ENCODE measurements at places on chromosomes 6 and 20.

GRCh38 chr6:119586250-119586882, 236.8 kb upstream of the MAN1A1 start:
- no peak overlapping the region for H3K4me3 ChIP-seq
- H3K27ac ChIP-seq, result no peak overlapping the region
- peaks cover 8% of the 10 kb centered on the region for H3K4me1 ChIP-seq
- no peak for DNase-seq
- no peaks in the 10 kb centered on the region for H3K36me3 ChIP-seq

- DNase-seq, result peak; percentile 58
- peak overlapping the region; percentile 77 for H3K27ac ChIP-seq
- H3K4me1 ChIP-seq, result peaks cover 33% of the 10 kb centered on the region
- peaks cover 10% of the 10 kb centered on the region for H3K36me3 ChIP-seq
- H3K4me3 ChIP-seq, result peak overlapping the region; percentile 16
- no peaks in the 10 kb centered on the region for H3K27me3 ChIP-seq
Observed at GRCh38 chr20:10415013-10415650, 18.9 kb downstream of the MKKS start.

DNA sequence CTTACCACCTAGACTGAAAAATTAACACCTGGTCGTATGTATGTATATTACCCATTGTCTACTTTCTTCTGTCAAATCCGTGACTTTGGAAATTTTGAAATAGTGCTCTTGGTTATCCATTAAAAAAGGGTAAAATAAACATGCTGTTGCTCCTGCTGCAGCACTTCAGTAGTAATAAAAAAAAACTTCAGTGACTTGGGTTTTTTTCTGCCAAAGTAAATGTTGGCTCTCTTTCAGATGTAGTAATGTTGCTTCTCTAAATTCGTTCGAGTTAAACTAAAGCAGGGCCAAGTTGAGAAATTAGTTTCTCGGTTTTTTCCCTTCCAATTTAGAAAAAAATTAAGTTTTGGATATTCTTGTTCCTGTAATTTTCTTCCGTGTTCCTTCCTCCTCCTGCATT, 34.2 kb downstream of the JARID2 start:
- peak; percentile 30 for DNase-seq
- peaks cover 36% of the 10 kb centered on the region for H3K4me1 ChIP-seq
- no peak overlapping the region for H3K27ac ChIP-seq
- H3K4me3 ChIP-seq, result no peak overlapping the region
- no peaks in the 10 kb centered on the region for H3K27me3 ChIP-seq
- peaks cover 13% of the 10 kb centered on the region for H3K36me3 ChIP-seq

DNA sequence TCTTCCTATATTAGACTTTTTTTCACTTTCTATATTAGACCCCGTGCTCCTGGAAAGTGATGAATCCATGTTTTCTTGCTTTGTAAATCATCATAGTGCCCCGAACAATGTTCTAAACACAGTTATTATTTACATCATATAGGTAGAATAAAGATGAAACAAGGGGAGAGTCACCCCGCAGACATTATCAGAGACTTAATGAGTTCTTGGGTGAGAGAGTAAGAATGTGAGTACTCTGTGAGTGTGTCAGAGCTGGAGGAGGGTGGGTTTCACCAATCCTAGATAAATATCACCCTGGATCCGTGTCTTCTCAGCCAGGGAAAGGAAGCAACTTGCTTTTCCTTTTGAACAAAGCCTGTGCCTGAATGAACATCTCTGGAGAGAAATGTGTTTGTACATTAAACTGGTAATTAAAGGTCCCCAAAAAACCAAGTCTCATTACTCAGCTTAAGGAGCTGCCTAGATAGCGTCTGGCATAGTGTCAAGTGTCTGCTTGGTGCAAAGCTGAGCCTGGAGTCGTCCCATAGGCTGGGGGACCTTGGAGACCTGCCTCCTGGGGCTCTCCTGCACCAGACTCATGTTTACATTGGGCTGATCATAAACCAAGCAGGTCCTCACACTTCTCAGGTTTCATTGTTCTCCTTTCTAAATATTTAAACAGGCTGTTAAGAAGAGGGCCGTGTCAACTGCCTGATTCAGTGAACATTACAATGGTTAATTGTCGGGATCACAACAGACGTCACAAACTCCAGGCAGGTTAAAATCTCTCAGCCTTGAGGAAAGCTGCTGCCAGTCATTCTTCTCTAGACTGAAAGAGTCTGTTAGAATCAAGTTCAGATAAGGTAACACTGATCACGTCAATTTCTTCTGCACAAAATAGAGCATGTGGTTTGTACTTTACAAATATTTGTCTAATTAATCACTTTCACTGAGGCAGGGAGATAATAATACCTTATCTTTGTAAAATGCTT, 179.7 kb upstream of the MYLIP start:
- no peaks in the 10 kb centered on the region for H3K36me3 ChIP-seq
- H3K4me3 ChIP-seq, result no peak overlapping the region
- peak; percentile 29 for DNase-seq
- no peak overlapping the region for H3K27ac ChIP-seq
- no peaks in the 10 kb centered on the region for H3K27me3 ChIP-seq
- H3K4me1 ChIP-seq, result no peaks in the 10 kb centered on the region

GRCh38 chr6:121578216-121578615, 142.8 kb downstream of the GJA1 start:
- H3K27ac ChIP-seq, result no peak overlapping the region
- H3K4me1 ChIP-seq, result peaks cover 10% of the 10 kb centered on the region
- H3K36me3 ChIP-seq, result no peaks in the 10 kb centered on the region
- no peaks in the 10 kb centered on the region for H3K27me3 ChIP-seq
- H3K4me3 ChIP-seq, result no peak overlapping the region
- DNase-seq, result no peak

GRCh38 chr6:72182337-72183246, 296.2 kb downstream of the RIMS1 start:
- H3K27ac ChIP-seq, result no peak overlapping the region
- H3K4me1 ChIP-seq, result peaks cover 5% of the 10 kb centered on the region
- H3K36me3 ChIP-seq, result no peaks in the 10 kb centered on the region
- DNase-seq, result no peak

DNA sequence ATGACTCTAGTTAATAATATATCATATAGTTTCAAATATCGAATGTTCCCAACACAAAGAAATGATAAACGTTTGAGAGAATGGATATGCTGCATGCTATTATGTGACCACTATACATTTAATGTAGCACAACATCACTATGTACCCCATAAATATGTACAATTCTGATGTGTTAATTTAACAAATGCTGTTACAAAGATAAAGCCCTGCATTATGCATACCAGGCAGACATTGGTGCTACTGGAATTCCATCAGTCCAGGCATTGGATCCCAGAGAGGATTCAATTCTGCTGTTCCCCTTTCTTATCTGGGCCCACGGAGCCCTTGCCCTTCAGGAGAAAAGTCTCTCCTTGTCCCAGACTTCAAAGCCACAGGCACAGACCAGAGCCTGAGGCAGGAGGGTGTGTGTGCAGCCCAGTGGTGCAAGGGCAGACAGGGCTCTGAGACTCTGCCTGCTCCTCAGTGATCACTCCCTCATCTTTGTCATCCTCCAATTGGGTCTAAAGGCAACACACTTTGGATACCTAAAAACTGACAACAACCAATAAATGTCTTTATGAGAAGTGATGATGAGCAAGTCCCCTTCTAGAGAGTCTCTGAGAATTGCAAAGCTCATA, 45.2 kb downstream of the PSMG4 start:
- no peaks in the 10 kb centered on the region for H3K36me3 ChIP-seq
- H3K4me3 ChIP-seq, result no peak overlapping the region
- no peaks in the 10 kb centered on the region for H3K4me1 ChIP-seq
- no peak for DNase-seq
- no peak overlapping the region for H3K27ac ChIP-seq
- no peaks in the 10 kb centered on the region for H3K27me3 ChIP-seq

DNA sequence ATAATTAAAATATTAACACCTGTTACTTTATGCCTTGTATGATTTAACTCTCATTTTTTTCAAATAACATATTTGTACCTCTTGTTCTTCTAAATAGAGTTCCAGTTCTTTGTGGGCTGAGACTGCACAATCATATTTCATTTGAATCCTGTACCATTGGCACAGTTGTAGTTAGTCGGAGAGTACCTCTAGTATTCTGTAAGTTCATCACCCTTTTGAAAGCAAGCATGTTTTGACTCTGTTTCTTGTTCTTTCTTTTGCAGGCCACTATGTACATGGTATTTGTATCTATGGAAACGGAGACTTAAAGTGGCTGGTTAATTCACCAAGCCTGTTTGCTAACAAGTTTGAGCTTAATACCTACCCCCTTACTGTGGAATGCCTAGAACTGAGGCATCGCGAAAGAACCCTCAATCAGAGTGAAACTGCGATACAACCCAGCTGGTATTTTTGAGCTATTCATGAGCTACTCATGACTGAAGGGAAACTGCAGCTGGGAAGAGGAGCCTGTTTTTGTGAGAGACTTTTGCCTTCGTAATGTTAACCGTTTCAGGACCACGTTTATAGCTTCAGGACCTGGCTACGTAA, 68.2 kb downstream of the C6orf52 start:
- no peak overlapping the region for H3K4me3 ChIP-seq
- no peaks in the 10 kb centered on the region for H3K36me3 ChIP-seq
- no peaks in the 10 kb centered on the region for H3K4me1 ChIP-seq
- DNase-seq, result no peak
- H3K27me3 ChIP-seq, result no peaks in the 10 kb centered on the region
- H3K27ac ChIP-seq, result no peak overlapping the region

DNA sequence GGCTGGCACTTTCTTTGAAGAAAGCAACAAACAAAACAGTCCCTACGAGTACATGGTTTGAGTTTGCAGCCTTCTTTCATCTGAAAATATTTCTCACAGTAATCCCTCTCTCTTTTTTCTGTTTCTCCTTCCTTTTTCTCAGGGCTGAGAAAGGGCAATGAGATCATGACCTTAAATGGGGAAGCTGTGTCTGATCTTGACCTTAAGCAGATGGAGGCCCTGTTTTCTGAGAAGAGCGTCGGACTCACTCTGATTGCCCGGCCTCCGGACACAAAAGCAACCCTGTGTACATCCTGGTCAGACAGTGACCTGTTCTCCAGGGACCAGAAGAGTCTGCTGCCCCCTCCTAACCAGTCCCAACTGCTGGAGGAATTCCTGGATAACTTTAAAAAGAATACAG, 80.7 kb upstream of the CLDN20 start:
- peaks cover 13% of the 10 kb centered on the region for H3K4me1 ChIP-seq
- no peak for DNase-seq
- no peaks in the 10 kb centered on the region for H3K27me3 ChIP-seq
- no peak overlapping the region for H3K27ac ChIP-seq
- no peaks in the 10 kb centered on the region for H3K36me3 ChIP-seq
- no peak overlapping the region for H3K4me3 ChIP-seq

- no peaks in the 10 kb centered on the region for H3K4me1 ChIP-seq
- H3K27ac ChIP-seq, result no peak overlapping the region
- DNase-seq, result no peak
- H3K36me3 ChIP-seq, result peaks cover 5% of the 10 kb centered on the region
Observed at GRCh38 chr20:25750765-25751696, 54.4 kb upstream of the ZNF337 start.

DNA sequence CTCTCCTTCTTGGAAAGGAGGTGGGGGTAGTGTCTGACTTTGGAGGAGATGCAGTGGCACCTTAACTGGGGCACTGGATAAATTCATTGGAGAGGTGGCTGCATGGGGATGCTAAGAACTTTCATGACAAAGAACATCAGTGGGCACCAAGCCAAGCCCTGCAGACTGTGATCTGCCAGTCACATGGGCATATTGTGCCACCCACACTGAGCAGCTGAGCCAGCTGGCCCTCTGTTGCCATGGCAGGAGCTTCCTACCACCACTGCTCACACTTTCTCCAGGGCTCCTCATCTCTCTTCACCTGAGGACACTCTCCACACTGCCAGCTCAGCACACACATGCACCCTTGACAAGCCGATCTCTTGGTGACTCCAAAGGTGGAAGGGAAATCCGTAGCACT, 715.6 kb downstream of the QKI start:
- H3K36me3 ChIP-seq, result no peaks in the 10 kb centered on the region
- no peak overlapping the region for H3K27ac ChIP-seq
- DNase-seq, result peak; percentile 11
- no peak overlapping the region for H3K4me3 ChIP-seq
- no peaks in the 10 kb centered on the region for H3K27me3 ChIP-seq

DNA sequence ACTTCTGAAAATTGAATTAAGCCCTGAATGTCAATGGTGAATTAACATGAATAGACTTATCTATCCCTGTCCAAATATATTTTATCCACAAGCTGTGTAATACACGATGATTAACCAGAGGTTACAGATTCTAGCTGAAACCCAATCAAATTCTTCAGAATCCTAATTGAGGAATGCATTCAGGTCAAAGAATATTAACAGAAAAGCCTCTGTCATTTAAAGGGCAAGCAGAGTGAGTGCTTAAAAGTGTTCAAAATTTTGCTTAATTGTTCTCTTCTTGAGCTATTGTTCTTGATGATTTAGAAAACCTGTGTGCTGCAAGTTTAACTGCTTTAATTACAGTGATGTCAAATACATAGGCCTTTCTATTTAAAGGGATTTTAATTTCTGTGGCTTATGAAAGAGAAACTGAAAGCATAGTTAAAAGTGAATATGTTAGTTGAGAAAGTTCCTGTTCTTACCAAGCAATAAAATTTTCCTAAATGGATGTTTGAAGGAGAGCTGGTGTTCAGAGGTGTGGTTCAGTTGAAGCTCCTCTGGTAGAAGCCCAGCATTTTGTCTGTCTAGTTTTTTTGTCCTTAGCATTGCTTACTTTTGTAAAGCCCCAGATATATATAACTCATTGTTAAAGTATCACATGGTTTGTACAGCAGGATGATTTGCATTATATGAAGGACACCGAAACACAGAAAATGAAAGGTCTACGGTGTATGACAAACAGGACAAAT, 466.3 kb upstream of the PLCB4 start:
- no peaks in the 10 kb centered on the region for H3K4me1 ChIP-seq
- DNase-seq, result no peak

- H3K27me3 ChIP-seq, result peaks cover 46% of the 10 kb centered on the region
- no peak for DNase-seq
Observed at GRCh38 chr6:166766769-166767168, 139.7 kb upstream of the RPS6KA2 start.

- no peaks in the 10 kb centered on the region for H3K4me1 ChIP-seq
- H3K27ac ChIP-seq, result no peak overlapping the region
- no peaks in the 10 kb centered on the region for H3K27me3 ChIP-seq
- DNase-seq, result no peak
- H3K36me3 ChIP-seq, result no peaks in the 10 kb centered on the region
Observed at GRCh38 chr6:69465866-69466265, 330.9 kb downstream of the LMBRD1 start.

GRCh38 chr20:56943946-56944945, 315.1 kb downstream of the TFAP2C start:
- no peak overlapping the region for H3K4me3 ChIP-seq
- peaks cover 31% of the 10 kb centered on the region for H3K27me3 ChIP-seq
- H3K36me3 ChIP-seq, result no peaks in the 10 kb centered on the region

- no peak overlapping the region for H3K27ac ChIP-seq
- no peak for DNase-seq
- H3K27me3 ChIP-seq, result no peaks in the 10 kb centered on the region
- H3K36me3 ChIP-seq, result peaks cover 10% of the 10 kb centered on the region
Observed at GRCh38 chr6:25619217-25619616, 32.8 kb upstream of the SCGN start.

- H3K4me3 ChIP-seq, result no peak overlapping the region
- DNase-seq, result no peak
- peaks cover 32% of the 10 kb centered on the region for H3K36me3 ChIP-seq
- H3K27me3 ChIP-seq, result no peaks in the 10 kb centered on the region
Observed at GRCh38 chr20:45836841-45837240, 3.2 kb downstream of the SNX21 start.

GRCh38 chr20:53574819-53575218, 18.8 kb downstream of the ZNF217 start:
- H3K4me1 ChIP-seq, result peaks cover 15% of the 10 kb centered on the region
- H3K36me3 ChIP-seq, result peaks cover 96% of the 10 kb centered on the region
- DNase-seq, result no peak
- no peak overlapping the region for H3K27ac ChIP-seq
- no peak overlapping the region for H3K4me3 ChIP-seq
- H3K27me3 ChIP-seq, result no peaks in the 10 kb centered on the region
